Fibroblast of pulmonary artery (primary cell): ENCODE measurements at places on chromosomes 2 and 18.

- peak; percentile 65 for DNase-seq
These were observed 84.9 kb upstream of the MAP4K3 start for GRCh38 chr2:39521876-39522517.

GRCh38 chr18:48769006-48769636 lies 181.6 kb downstream of the SMAD7 start:
- DNase-seq, result no peak

- DNase-seq, result peak; percentile 11
These were observed 38.5 kb upstream of the ZNF396 start for GRCh38 chr18:35415511-35416073.

- DNase-seq, result peak; percentile 78
These were observed 118.6 kb downstream of the RBMS1 start for GRCh38 chr2:160375037-160375436.

GRCh38 chr2:114684403-114684802 lies 242.0 kb downstream of the DPP10 start:
- DNase-seq, result no peak

DNA sequence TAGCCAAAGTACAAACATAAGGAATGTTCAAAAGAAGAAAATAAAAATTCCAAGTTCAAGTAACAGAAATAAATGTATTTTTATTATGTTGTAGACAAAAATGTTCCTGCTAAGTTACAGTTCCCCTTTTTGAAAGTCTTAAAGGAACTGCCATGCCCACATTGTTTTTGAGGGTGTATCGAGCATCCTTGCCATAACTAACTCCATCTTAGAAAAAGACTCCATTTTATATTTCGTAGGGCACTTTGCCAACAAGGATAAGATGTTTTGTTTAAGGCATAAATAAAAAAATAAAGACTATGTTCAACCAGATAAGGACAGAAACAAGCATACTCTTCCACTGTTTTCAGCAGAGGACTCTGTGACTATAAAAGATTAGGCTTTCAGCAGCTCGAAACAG lies 67.3 kb downstream of the TMEM237 start:
- no peak for DNase-seq

- DNase-seq, result no peak
These were observed 93.5 kb downstream of the TMEM163 start for GRCh38 chr2:134625311-134625710.

DNA sequence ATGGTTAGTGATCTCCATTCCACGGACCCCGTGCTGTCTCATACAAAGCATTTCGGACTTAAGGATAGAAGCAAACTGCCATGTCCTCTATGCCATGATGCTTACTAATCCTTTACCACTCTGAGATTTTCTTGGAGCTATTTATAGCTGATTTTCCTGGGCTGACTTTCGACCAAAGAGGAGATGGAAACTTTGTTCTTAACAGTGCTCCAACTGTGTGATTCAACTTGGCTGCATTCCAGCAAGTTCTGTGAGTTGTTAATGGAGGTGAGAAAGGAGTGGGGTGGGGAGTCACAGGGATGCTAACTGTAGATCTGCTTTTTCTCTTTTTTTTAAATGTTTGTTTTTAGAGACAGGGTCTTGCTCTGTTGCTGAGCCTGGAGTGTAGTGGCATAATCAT lies 45.5 kb upstream of the MSH2 start:
- DNase-seq, result peak; percentile 65

DNA sequence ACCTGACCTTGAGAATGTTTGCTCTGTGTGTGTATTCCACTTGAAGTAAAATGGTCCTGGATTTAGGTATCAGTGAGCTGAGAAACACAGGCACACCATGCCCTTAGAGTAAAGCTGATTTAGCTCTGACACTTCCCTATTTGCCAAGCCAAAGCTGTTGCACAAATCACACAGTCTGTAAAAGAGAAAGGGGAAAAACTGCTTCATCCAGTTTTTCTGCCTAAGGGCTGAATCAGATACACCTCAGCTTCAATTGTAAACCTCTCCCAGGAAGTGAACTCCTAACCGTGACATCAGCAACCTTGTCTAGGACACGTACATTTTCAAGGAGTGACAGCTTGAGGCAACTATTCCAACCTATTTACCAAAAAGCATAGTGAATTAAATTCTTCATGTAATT lies 150.4 kb downstream of the NR4A2 start:
- DNase-seq, result no peak

- no peak for DNase-seq
These were observed 176.9 kb upstream of the SMAD7 start for GRCh38 chr18:49127471-49128190.

DNA sequence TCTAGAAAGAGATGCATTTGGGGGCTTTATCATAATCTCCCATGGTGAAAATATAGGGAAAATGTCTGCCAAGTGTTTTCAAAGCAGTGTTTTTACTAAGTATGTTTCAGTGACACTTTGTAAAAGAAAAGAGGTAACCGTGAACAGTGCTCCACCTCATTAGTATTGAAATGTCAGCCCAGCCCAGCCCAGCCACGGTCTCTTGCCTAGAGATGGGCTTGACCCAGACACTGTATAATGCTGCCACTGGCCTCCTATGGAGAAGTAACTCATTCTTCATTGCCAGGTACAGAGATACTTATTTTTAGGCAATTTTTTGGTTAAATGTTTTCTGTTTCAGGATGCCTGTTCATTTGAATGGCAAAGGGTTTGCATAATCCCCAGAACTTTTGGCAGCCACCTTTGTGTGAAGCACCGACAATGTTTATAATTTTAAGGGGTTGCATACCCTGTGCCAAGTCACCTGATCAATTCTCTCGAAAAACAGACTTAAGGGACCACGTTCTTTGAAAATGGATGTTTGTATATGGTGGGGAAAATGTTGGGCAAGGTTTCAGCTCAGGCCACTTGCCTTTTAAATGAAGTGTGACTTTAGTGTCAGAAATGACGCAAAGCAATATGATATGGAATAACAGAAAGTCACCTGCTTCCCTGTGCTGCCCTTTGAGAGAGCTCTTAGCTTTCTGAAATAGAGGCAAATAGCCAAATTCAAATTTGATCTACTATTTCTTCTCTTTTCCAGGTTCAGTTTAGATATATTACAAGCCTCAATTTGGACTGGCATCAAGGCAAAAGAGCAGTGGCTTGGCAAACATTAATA lies 314.5 kb upstream of the RGPD4 start:
- no peak for DNase-seq
